ENCODE measurements at places on chromosomes 5 and 9.

- no peak for DNase-seq
Measured at GRCh38 chr9:31745886-31746285, 638.6 kb upstream of the ACO1 start.

- DNase-seq = no peak
Measured at GRCh38 chr9:114837923-114838322, 32.1 kb upstream of the TNFSF15 start.

DNA sequence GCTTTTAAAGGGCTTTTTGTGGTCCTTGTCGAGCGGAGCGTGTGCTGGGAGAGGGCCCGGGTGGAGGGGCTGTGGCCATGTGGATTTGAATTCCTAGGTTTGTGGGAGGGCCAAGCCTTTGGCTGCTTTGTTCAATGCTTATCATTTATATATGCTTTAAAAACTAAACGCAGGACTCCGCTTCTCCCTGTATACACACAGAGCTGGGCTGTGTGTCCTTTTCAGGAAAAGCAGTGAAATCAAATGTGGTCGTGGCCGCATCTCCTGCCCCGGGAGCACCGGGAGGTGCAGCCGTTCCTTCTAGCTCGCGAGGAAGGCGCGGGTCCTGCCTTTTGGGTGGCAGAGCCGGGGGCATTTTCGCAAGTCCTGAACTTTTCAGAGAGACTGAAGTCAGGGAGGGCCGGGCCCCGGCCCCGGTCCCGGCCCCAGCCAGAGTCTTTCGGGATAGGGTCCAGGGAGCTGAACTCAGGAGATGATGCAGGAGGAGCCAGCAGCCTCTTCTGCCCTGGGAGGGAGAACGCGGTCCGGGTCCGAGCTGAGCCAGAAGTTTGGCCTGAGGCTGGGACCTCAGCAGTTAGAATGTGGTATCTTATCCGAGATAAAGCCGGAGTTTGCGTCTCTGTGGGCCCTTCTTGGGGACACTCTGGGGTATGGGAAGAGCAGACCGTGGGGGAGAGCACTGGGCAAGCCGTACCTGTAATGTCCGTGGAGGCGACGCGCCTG is 158.8 kb downstream of the C9orf152 start:
- no peak for DNase-seq

DNA sequence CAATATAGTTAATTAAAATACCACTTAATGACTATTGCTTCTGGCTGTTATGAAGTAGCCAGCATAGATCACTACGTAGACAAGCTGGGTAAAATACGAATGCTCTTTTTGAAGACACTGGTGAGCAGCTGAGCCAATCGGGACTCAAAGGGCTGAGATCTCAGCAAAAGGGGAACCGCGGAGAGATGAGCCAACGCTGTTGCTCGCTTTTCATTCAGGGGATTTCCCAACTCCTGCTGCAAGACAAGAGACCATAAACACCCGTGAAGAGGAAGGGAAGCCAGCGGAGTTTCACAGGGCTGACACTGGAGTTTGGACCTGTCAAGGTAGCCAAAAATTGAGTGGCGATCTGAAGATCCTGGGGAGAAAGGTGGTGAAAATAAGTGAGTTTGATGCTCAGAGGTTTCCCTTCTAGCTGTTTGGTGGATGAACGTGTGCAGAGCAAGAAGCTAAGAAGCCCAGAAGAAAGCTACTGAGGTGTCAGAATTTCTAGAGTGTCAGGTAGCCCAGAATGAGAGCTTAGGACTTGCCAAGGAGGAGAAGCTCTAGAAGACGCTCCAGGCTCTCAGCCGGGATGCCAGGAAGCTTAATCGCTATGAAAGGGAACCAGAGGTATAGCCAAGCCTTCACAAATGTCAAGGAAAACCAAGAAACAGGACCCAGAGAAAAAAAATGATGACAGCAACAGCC is 79.6 kb upstream of the RNU6ATAC start:
- DNase-seq = no peak

DNA sequence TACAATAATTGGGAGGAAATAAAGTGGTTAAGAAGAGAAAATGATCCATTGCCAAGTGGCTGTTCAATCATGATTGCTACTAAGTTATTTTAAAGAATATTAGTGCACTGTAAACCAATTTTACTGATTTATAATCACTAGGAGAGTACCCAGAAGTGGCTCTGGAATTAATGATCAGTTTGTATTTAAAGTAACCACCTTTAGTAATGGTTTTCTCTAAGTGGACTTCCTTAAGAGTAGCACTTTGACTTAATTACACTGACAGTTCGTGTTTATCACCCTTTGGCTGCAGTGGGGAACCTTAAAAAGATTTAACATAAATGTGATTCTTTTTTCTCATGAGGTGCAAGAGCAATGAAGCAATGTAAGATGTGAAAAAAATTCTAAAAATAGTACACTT is 310.8 kb downstream of the CDH12 start:
- DNase-seq = no peak

DNA sequence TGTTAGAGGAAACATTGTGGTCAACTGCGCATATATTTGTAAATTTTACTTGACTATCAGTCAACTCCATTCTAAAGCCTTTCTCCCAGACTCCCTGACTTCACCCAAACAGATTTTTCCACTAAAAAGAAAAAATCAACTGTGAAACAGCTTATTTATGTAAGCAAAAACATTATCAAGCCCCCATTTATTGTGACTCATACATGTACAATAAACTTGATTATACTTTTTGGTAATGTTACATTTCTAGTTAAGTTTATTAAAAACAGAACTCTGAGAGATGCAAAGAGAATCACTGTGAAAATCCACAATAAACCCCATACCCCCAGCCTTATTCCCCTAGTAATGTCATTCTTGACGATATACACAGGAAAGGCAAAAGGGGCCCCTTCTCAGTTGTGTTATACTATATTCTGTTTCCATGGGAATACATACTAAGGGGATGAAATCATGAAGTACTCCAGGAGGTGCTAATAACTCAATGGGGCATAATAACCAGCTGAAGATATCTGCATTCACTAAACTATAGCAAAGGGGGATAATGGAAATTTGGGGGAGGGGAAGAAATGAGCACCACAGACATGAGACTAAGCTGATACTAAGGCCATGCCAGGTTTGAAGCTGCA is 616.0 kb downstream of the ACTL7B start:
- no peak for DNase-seq

- no peak for DNase-seq
Measured at GRCh38 chr9:4180907-4181605, 118.8 kb downstream of the GLIS3 start.

GRCh38 chr5:165083394-165083793 is 1578.0 kb downstream of the MAT2B start:
- no peak for DNase-seq

DNA sequence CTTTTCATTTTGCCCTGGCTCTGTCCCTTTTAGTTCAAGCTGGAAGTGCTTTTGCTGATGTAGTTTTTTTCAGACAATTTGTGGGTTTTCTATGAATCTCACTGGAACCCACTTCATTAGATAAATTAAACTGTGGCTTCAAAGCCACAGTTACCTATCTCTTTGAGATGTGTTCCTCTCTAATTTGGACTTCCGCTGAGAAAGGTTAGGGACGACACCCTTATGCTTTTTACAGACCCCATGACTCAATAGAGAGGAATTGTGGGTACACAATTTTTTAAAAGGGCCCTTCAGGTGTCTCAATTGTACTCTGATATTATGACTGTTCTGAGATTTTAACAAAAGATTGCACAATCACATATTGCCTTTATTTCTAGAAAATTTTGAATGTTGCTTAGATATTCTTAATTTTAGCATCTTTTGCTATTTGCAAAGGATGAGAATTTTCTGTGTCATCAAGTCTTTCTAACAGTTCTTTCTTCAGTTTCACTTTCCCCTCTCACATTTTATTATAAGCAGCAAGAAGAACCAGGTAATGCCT is 110.6 kb downstream of the GADD45G start:
- DNase-seq = no peak
